ENCODE measurements at places on chromosomes 12 and 14.

DNA sequence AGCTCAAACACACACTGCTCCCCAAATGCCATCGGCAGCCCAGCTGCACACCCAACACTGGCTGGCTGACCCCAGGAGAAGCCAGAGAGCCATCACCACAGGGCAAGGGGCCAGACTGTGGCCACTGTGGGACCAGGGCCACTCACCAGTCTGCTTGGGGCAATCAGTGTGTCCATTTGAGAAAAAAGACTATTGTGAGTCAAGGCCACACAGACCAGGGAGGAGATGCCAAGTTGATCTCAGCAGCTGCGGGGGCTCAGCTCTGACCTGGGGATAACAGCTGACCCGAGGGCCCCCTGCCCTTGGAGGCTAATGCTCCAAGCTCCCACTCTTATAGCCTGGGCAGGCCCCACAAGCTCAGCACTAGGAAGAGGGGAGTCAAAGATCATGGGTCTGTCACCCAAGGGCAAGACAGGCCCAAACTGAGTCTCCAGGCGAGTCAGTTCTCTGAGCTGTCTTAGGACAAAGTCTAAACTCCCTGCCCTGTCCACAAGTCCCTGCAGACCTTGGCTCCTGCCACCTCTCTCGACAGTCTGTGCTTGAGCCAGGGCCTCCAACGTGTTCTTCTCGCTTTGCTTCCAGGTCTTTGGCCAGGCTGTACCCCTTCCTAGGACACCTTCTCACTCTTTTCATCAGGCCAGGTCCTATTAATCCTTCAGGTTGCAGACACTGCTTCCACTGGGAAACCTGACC is 30.1 kb upstream of the PNMA1 start:
- no peak for DNase-seq

DNA sequence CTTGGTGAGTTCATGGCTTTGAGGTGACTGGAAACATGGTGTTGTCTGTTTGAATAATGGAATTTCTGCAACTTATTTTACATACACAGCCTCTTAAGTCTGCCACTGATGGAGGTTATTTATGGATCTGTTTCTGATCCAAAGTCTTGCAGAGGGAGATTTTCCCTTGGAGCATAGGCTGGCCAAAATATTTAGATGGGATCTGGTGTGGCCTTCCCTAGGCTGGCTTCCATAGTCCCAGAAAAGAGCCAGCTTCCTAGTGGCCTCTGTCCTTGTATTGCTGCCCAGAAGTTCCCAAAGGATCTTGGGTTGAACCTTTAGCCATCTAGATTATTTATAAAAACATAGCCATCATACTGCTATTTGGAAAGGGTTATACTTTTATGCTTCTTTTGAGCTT is 491.1 kb upstream of the RGS6 start:
- DNase-seq = no peak

- no peak for DNase-seq
Observed at GRCh38 chr12:126067626-126068329, 1002.5 kb downstream of the AACS start.

DNA sequence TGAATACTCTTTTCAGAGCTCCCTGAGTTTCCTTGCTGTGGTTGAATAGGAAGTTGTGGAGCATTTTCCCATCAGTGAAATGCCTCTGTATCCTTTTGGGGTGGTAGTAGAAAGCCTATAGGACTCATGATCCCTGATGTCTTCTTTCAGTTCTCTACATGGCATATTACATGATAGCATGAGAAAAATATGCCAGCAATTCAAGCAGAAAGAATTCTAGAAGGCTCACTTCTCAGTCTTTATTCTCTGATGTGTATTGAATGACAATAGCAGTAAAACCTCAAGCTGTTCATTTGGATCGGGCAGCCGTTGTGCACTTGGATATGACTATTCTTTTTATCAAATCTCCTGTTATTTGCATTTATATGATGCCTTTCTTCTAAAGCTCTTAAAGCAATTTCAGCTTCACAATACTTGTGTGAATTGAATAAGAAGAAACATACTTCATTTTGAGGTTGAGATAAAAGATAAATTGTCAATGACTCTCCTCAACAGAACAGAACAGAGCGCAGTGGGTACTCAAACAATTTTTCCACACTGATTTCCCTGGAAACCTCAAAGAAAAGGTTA is 251.5 kb upstream of the FBXO33 start:
- DNase-seq = no peak

DNA sequence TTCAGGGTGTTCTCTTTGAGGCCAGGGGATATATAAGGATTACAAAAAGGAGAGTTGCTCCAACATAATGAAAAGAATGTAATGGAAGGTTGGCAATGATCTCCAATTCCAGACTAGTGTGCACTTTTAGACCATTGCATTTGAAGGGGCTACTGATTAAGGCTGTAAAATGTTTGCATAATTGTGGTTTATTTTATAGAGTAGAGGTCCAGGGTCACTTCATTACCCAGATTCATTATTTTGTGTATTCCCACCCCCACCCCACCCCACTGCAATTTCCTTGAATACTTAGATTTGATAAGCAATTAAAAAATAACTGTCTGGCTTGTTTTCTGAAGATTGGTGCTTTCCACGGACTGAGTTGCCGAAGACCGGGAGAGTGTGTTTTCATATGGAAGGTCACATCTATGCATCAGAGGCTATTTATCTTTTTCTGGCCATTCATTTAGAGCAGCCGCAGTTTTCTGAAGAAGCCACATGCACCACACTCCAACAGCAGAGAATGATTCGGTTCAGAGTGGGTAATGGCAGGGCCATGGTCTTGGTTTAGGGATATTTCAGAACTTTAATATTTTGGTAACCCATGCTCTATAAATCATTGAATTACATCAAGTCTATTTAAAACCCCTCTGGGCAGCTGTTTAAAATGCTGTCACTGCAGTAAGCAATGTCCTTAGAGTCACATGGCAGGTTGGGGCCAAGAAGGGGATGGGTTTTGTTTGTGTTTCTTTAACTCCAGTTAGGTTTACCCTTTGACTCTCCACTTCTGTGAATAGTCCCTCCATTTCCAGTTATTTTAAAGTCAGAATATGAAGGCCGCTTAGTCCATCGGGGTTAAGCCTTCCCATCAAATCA is 94.6 kb downstream of the TMEM30B start:
- DNase-seq = no peak

DNA sequence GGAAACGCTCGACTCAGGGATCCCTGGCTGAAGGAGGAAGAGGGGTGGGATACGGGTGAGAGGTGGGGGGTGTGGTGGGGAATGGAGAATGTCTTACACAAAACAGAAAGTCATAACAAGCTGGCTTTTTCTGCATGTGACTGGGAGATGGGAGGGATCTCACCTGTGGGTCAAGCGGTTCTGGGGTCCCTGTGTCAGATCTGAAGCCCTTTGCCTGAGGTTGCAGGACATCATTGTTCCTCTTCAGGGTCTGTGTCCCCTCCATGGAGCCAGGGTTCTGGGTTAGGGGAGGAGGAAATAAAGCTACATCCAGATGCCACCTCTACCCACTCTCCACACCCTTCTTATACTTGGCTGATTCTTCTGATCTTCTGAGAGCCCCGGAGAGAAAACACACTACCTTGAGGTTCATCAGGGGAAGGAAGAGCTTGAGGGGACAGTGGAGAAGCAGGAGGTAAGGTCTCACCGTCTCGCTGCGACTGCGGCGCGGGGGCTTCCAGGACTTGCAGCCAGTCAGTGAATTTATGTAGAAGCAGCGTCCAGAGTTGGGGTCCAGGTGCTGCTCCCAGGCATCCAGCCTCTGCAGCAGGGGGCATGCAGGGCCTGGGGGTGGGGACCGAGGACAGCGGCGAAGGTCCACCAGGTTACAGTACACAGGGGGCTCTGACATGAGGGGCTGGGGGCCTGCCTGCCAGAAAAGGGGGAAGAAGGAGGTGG is 2.5 kb downstream of the ARHGAP9 start:
- DNase-seq = no peak

- DNase-seq = no peak
Observed at GRCh38 chr12:98224584-98225221, 290.7 kb upstream of the TMPO start.

DNA sequence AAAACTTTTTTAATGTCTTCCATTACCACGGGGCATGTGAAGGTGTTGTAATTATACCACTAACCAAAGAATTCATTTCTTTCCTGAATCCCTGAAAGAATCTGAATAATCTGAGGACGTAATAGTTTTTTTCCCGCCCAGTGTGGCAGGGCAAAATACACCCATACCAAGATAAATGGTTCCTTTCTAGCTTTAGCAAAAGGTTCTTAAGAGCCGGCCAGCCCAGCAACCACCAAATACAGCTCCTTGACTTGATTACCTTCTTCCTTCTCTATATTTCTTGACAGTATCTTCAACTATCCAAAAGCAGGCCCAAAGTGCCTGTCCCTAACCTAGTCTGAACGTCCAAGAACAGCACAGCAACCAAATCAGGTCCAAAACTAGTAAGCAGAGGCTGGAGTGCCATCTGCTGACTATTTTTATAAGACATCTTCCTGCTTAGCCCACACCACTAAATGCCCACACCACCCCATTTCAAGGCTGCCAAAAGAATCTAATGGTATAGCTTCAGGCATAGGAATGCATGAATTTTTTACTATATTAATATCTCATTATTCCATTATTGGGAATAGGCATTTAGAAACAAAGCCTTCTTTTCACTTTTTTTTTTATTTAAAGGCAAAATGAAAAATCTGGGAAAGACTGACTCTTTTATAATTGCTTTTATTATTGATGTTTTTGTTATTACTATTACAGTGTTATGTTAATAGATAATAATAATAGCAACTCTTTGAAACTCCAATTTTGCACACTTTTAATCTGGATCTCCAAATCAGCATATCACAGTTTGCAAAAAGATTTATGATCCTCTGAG is 524.4 kb downstream of the MED13L start:
- no peak for DNase-seq
